T-cell (primary cell): ENCODE measurements at places on chromosomes 7 and 10. TPM values are rescaled to one million over a fixed set of nuclear protein-coding genes. Genes with fewer than 3 reads are reported as not detected.

The ZKSCAN1 gene
- total RNA-seq, result 64.1 TPM

The ELAPOR2 gene
- total RNA-seq, result 15.9 TPM

The PLXDC2 gene
- 0.85 TPM for total RNA-seq

The HOXA4 gene
- 0.38 TPM for total RNA-seq

The NKX1-2 gene
- not detected for total RNA-seq

The RHOBTB1 gene
- 0.28 TPM for total RNA-seq

The PNLIPRP2 gene
- 0.96 TPM for total RNA-seq

The CALML3 gene
- not detected for total RNA-seq

The AP5Z1 gene
- total RNA-seq, result 123 TPM

The NACAD gene
- total RNA-seq, result 0.10 TPM

The GPR15LG gene
- total RNA-seq, result not detected

The OR2A7 gene
- total RNA-seq, result 1.7 TPM

GRCh38 chr7:122653685-122654084 is 45.2 kb downstream of the RNF133 start:
- H3K27ac ChIP-seq, result no peak overlapping the region
- H3K27me3 ChIP-seq, result no peaks in the 10 kb centered on the region
- no peak overlapping the region for H3K4me3 ChIP-seq
- H3K4me1 ChIP-seq, result no peaks in the 10 kb centered on the region

DNA sequence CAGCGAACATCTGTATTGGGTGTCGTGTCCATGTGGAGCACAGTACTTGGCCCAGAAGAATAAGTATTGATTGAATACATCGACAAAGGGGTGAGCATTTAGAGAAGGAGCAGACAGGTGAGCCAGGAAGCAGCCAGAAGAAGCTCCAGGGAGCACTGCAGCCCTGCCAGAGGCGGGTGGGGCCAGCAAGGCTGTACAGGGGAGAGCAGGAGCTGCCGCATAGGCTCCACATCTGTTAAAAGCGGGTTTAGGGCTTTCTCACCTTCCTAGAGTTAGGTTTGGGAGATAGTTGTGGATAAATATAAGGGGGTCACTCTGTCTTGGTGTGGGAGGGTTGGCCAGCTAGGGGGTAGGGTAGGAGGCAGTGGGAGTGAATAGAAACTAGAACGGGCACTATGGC is 1.3 kb upstream of the CPA1 start:
- H3K27ac ChIP-seq, result no peak overlapping the region
- H3K36me3 ChIP-seq, result no peaks in the 10 kb centered on the region
- DNase-seq, result no peak
- no peaks in the 10 kb centered on the region for H3K4me1 ChIP-seq
- H3K27me3 ChIP-seq, result peaks cover 11% of the 10 kb centered on the region
- no peak overlapping the region for H3K4me3 ChIP-seq

DNA sequence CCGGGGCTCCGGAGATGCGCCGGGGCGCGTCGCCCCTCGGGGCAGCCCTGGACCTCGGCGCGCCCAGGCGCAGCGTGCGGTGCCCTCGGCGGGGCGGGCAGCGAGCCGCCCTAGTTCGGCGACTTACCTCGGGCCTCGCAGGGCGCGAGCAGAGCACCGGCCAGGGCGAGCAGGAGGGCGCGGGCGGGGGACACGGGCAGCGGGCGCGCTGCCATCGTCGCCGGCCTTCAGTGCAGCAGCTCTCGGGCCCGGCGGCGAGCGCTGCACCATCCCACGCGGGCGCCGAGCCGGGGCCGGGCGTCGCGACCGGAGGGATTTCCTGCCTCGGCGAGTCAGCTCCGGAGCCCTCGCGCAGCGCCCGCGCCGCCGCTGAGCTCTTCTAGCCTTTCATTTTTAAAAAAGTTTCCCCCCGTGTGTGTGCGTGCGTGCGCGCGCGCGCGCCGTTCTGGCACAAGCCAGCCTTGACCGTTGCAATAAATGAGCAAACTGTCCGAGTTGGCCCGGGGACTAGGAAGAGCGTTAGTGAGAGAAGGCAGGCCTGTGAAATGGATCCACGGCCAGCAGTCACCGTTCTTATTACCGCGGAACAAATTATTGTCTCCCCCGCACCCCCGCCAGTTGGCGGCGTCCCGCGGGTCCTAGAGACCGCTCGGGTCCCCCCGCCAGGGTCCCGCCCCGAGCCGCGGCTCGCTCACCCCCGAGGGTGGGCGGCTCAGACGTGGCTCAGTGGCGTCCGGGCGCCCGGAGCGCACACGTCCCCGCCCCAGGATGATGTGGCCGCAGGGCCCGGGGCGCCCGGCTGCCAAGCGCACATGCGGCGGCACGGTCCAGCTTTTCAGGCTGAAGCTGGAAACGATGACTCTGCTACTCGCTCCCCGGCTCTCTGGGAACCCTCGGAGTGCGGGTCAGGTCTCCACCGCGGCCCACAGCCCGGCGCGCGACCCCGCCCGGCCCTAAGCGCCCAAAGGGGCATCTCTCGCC is at the start of gene ADAM12:
TSS of gene ADAM12 (minus strand) at position 547 of the 981 bp plus-strand sequence. CDS start at position 215, 332 bp downstream.
- H3K4me3 ChIP-seq, result no peak within 1 kb of the TSS
- no peak for DNase-seq
- H3K4me1 ChIP-seq, result no peaks in the 10 kb centered on the region
- no peaks in the 10 kb centered on the region for H3K36me3 ChIP-seq
- H3K27me3 ChIP-seq, result peaks cover 12% of the 10 kb centered on the region

GRCh38 chr7:49845626-49846025 is 72.2 kb downstream of the VWC2 start:
- DNase-seq, result no peak
- H3K27me3 ChIP-seq, result no peaks in the 10 kb centered on the region
- no peak overlapping the region for H3K4me3 ChIP-seq
- H3K36me3 ChIP-seq, result no peaks in the 10 kb centered on the region
- H3K4me1 ChIP-seq, result no peaks in the 10 kb centered on the region

DNA sequence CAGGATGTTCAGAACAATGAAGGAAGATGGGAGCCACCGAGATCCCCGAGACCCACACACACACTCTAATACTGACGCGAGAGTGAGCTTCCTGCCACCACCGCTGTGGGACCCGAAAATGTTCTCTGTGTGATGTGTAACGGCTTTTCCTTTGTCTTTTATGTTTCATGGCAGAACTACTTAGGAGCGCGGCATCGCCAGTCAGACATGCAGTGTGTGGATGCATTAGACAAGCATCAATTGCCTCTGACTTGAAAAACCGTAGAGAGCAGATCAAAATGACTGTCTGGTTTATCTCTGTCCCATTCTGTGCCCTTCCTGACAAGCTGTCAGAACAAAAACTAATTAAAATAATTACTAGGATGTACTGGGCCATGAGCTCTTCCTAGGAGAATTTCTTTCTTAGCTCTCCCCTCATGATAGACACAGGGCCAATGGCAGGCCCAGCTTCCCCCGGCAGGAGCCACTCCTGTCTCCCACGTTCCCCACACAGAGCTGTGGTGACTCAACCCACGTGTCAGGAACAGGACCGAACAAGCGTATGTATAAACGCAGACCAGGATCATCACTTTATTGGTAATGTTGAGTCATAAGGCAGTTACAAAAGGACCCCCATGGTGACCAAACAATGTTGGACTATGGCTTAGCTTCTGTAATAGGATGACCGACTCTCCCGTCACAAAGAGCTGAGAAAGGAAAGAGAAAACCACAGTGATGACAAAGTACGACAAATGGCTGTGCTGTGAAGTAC is 705.0 kb downstream of the PARD3 start:
- H3K27me3 ChIP-seq, result no peaks in the 10 kb centered on the region
- H3K4me3 ChIP-seq, result no peak overlapping the region
- no peak overlapping the region for H3K27ac ChIP-seq
- H3K4me1 ChIP-seq, result no peaks in the 10 kb centered on the region
- no peak for DNase-seq

- no peaks in the 10 kb centered on the region for H3K27me3 ChIP-seq
- no peak overlapping the region for H3K27ac ChIP-seq
- no peaks in the 10 kb centered on the region for H3K36me3 ChIP-seq
Observed at GRCh38 chr7:15678653-15679052, 7.8 kb downstream of the MEOX2 start.

GRCh38 chr10:79046326-79046725 is 22.4 kb upstream of the ZMIZ1 start:
- H3K36me3 ChIP-seq, result no peaks in the 10 kb centered on the region
- H3K4me1 ChIP-seq, result peaks cover 56% of the 10 kb centered on the region
- no peak for DNase-seq

GRCh38 chr7:30366606-30367005 is 82.2 kb downstream of the ZNRF2 start:
- H3K27ac ChIP-seq, result no peak overlapping the region
- DNase-seq, result no peak
- no peaks in the 10 kb centered on the region for H3K4me1 ChIP-seq
- no peak overlapping the region for H3K4me3 ChIP-seq
- H3K27me3 ChIP-seq, result no peaks in the 10 kb centered on the region

DNA sequence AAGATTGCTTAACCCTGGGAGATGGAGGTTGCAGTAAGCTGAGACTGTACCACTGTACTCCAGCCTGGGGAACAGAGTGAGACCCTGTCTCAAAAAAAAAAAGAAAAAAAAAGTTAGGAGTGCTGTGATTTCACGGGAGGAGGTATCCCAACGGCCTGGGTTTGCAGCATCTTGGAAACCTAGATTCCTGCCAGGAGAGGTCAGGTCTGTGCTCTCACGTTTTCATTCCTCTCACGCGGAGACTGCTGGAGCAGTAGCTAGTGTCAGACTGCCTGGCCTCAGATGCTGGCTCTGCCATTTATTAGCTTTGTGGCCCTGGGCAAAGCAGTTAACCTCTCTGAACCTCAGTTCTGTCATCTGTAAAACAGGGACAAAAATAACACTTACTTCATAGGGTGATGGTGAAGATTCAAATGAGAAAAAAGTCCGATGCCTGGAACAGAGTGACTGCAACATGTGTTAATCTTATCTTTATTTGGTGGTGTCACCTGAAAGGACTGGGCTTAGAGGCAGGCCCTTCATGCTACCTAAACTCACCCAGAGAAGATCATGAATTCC is 94.9 kb downstream of the GAD2 start:
- H3K27me3 ChIP-seq, result peaks cover 26% of the 10 kb centered on the region
- H3K4me1 ChIP-seq, result no peaks in the 10 kb centered on the region
- no peak overlapping the region for H3K4me3 ChIP-seq
- H3K36me3 ChIP-seq, result no peaks in the 10 kb centered on the region

DNA sequence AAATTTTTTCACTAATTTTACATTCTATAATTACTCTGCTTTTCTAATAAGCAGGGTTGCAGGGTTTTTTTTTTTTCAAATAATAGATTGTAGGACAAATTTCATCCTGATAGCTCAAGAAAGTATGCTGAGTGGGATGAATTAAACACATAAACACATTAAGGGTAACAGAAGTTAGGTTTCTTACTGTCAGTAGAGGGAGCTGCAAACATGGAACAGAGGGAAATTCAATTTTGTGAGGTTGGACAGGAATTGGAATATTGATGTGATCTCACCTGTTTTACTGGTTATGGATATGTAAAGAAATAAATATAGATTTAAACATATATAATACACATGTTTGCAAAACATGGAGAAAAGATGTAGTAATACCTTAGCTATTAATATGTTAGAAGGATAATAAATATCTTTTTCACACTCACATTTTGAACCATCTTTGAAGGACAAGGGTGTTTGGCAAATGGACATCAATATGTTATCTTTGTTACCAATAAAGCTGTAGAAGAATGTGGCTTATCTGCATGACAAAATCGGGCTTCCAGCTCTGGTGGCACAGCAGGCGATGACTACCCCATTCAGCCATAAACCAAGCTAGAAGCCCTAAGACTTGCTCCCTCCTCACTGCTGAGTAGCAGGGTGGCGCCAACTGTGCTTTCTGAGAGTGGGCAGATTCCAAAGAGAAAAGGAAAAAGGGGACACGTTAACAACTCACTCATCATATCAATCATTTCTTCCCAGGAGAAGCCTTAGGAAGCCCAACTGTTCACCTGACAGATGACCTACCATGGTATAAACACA is 1257.4 kb downstream of the GATA3 start:
- no peaks in the 10 kb centered on the region for H3K36me3 ChIP-seq
- DNase-seq, result no peak
- H3K4me1 ChIP-seq, result no peaks in the 10 kb centered on the region
- H3K4me3 ChIP-seq, result no peak overlapping the region
- no peaks in the 10 kb centered on the region for H3K27me3 ChIP-seq

DNA sequence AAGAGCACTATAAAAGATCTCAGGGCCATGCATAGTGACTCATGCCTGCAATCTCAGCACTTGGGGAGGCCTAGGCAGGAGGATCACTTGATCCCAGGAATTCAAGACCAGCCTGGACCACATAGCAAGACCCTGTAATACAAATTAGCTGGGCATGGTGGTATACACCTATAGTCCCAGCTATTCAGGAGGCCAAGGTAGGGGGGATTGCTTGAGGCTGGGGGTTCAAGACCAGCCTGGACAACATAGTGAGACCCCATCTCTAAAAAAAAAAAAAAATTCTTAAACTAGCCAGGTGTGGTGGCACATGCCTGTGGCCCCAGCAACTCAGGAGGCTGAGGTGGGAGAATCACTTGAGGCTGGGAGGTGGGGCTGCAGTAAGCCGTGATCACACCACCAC is 15.8 kb downstream of the STYXL1 start:
- no peak overlapping the region for H3K4me3 ChIP-seq
- no peak for DNase-seq
- H3K27ac ChIP-seq, result no peak overlapping the region

GRCh38 chr10:68087685-68088401 is 12.8 kb upstream of the HERC4 start:
- H3K27me3 ChIP-seq, result no peaks in the 10 kb centered on the region
- H3K36me3 ChIP-seq, result no peaks in the 10 kb centered on the region
- no peaks in the 10 kb centered on the region for H3K4me1 ChIP-seq
- no peak for DNase-seq
- no peak overlapping the region for H3K4me3 ChIP-seq

GRCh38 chr10:60870416-60870728 is 73.6 kb downstream of the RHOBTB1 start:
- H3K36me3 ChIP-seq, result no peaks in the 10 kb centered on the region
- H3K27ac ChIP-seq, result no peak overlapping the region
- no peak for DNase-seq
- no peaks in the 10 kb centered on the region for H3K27me3 ChIP-seq
- H3K4me1 ChIP-seq, result no peaks in the 10 kb centered on the region
- no peak overlapping the region for H3K4me3 ChIP-seq

- DNase-seq, result no peak
- no peak overlapping the region for H3K4me3 ChIP-seq
- H3K27me3 ChIP-seq, result no peaks in the 10 kb centered on the region
- H3K4me1 ChIP-seq, result no peaks in the 10 kb centered on the region
Observed at GRCh38 chr10:63699785-63700613, 178.8 kb downstream of the REEP3 start.

DNA sequence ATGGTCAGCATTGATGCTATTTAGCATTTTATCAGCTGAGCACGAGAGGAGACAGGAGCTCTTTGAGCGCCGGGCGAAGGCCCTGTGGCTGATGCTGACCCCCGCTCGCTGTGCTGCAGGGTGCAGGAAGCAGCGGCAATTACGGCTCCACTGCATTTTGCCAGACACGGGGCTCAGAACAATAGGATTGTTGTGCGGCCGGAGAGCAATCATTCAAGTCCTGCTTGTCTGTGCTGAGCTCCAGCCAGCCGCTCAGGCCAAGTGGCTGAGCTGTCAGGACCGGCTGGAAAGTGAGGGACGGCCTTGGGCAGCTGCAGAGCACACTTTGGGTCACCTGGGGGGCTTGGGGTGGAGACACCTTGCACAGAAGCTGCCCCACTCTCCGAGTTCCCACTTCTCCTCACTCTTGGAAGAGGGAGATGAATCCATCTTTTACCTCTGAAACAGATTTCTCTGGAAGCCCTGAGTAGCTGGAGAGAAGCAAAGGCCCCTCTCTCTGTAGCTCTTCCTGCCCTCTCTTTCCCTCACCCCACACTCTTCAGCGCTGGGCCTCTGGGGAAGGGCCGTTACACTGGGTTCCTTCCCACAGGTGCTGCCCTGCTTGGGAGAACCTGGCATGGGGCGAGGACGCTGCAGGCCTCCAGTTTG is 17.3 kb upstream of the ADARB2 start:
- H3K36me3 ChIP-seq, result no peaks in the 10 kb centered on the region
- DNase-seq, result no peak
- peaks cover 14% of the 10 kb centered on the region for H3K27me3 ChIP-seq
- no peak overlapping the region for H3K4me3 ChIP-seq
- no peaks in the 10 kb centered on the region for H3K4me1 ChIP-seq
